ENCODE measurements at places on chromosomes 11 and 22.
A peak's percentile ranks its signal among the peaks of the same experiment; 100 is the strongest.

DNA sequence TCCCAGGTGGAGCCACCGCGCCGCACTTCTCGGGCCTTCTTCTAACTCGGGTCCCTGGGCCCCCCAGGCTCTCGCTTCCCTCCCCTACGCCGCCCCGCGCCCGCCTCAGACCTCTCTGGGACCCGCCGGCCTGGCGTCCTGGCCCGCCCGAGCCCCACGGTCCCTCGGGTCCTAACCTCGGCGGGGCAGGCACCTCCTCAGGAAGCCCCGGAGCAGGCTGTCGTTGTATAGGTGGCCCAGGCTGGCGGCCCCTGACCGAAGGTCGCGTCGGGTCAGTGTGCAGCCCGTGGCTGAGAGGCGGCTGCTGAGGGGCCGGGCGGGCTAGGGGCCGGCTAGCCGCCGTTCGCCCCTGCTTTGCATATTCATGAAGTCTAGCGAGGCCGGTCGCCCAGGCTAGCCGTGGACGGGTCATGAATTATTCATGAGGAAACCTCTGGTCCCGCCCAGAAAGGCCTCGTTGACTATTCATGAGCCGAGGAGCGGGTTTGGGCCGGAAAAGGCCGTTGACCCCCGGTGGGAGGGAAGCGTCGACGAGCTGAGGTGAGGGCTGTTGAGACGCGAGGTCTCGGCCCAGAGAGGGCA is at the start of gene HORMAD2:
Gene HORMAD2 (plus strand): TSS at position 513 of the 582 bp plus-strand sequence. CDS start 13,489 bp downstream, outside the sequence.
- DNase-seq, result no peak

DNA sequence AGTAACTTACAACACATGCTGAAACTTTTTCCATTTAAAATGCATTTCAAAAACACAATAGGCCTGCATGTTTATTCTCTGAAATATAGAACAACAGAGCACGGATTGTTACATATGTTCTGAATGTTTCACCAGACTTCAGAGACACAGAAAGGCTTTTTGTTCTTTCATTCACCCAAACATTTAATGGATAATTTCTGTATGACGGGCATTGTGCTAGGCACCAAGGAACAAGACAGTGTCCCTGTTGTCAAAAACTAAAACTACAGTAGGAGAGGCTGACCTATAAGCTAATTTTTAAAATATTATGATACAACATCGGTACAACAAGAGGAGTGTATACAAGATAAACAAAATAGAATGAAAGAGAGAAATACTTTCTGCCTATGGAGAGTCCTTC is 81.9 kb upstream of the TEAD1 start:
- DNase-seq, result no peak

GRCh38 chr11:9069256-9069655 is 22.1 kb downstream of the SCUBE2 start:
- no peak for DNase-seq

- no peak for DNase-seq
Measured at GRCh38 chr11:21110415-21110814, 441.0 kb downstream of the NELL1 start.

- DNase-seq, result no peak
Measured at GRCh38 chr11:75380716-75381420, 18.4 kb upstream of the RPS3 start.

GRCh38 chr11:119691020-119691666 is 37.9 kb downstream of the NECTIN1 start:
- no peak for DNase-seq

DNA sequence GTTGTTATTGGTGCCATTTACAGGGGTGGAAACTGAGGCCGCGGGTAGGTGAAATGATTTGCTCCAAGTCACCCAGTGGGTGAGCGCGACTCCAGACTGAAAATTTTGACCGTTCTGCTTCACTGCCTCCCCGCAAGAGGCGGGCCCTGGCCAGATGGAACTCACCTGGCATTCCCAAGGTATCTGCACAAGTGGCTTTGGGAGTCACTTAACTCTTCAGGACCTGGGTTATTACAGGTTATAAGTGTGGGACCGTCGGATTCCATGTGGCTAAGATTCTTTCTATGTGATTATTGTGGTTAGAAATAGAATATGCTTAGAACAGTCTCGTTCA is 598 bp downstream of the CABIN1 start:
- DNase-seq, result no peak

- peak; percentile 20 for DNase-seq
Measured at GRCh38 chr11:129814244-129815014, 1.2 kb upstream of the TMEM45B start.

GRCh38 chr11:116563712-116564047 is 209.1 kb downstream of the BUD13 start:
- DNase-seq, result no peak

DNA sequence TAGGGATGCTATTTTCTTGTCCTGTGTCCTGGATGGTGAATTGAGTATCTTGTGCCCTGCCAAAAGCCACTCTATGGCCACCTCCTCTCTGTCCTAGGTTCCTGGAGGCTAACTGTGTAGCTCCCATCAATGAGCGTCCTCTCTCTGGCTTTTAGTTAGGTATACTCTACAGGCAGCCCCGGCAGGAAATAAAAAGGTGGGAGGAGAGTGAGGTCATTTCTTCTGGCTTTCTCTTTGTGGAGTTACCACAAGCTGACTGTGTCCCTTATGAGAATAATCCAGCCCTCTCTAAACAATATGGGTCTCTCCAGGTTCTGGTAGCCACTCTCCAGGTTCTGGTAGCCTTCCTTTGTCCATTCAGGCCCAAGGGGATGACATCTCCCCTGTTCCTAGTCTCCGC is 11.7 kb upstream of the ASPHD2 start:
- no peak for DNase-seq

DNA sequence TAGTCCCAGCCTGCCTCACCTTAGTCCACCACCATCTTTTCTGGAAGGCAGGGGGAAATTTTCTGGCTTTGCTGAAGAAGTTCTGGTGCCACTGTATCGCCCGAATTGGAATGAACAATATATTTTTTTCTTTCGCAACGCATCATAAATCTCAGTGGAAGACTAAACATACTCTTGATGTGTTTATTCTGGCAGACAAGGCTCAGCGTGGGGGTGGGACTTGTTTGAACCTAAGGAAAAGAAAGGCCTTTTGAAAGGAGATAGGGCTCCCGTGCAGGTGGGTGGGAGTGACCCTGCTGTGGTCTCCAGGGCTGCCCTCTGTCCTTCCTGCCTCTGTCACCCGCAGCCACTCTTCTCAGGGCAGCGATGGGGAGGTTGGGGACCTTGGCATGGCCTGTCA is 42.5 kb downstream of the CD82 start:
- no peak for DNase-seq

DNA sequence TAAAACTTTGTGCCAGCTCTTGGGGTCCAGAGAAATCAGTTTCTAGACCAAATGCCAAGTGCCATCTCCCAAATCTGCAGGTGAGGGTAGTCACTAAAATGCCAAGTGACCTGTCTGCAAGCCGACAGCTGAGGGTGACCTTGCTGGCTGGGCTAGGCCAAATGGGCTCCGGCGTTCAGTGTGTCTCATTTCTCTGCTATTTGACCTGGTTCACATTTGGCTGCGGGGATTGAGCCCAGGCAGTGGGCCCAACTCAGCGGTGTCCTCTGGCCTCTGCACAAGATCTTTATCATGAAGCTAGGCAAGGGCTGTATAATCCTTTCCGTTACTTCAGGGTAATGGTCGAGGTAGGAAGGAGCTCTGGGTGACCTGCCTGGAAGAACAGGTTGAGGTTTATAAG is 87.5 kb downstream of the SNX19 start:
- no peak for DNase-seq

GRCh38 chr11:27216270-27217149 is 146.5 kb downstream of the CCDC34 start:
- no peak for DNase-seq

GRCh38 chr22:43239193-43239780 is 52.4 kb upstream of the TTLL12 start:
- DNase-seq, result no peak

DNA sequence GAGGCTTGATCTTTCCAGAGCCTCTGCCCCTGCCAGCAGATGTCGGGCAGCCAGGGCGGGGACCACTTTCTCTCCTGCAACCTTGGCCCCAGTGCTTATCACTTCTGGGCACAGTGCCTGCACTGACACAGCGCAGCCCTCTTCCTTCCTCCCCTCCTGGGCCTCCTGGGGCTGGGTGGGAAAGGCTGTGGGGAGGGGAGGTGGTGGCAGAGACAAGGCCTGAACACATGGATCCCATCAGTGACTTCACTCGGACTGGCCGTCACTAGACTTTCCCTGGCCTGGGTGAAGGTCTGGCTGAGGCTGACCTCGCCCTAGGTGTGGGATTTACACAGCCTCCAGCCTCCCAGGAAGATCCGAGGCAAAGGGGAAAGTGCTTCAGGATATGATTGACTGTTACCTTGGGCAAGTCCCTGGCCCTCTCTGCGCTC is 68.1 kb downstream of the LRRC32 start:
- DNase-seq, result no peak

GRCh38 chr22:31179345-31179744 is 19.4 kb downstream of the RNF185 start:
- no peak for DNase-seq

DNA sequence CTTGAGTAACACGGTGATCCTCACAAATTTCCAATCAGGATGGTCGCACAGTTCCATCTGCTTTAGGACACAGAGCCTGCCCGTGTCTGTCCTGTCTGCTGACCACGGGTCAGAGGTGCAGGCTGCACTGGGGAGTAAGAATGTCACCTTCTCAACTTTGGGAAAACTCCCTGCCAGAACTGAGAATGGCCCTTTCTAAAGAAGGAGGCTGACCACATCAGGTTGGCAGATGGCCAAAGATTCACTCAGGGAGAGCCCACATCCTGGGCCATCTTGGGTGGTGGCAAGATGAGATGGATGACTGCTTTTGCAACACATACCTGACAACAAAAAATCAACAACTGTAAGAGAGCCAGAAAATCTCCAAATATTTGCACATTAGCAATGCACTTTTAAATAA is 101.9 kb downstream of the IGLL1 start:
- no peak for DNase-seq

GRCh38 chr22:50581950-50582492 is 628 bp downstream of the CHKB start:
- DNase-seq, result peak; percentile 22

GRCh38 chr22:23085351-23085671 is 15.0 kb downstream of the GNAZ start:
- no peak for DNase-seq

- no peak for DNase-seq
Measured at GRCh38 chr22:19632668-19633148, 81.6 kb upstream of the SEPTIN5 start.

- DNase-seq, result no peak
Measured at GRCh38 chr11:3099178-3099577, 42.0 kb upstream of the CARS1 start.

DNA sequence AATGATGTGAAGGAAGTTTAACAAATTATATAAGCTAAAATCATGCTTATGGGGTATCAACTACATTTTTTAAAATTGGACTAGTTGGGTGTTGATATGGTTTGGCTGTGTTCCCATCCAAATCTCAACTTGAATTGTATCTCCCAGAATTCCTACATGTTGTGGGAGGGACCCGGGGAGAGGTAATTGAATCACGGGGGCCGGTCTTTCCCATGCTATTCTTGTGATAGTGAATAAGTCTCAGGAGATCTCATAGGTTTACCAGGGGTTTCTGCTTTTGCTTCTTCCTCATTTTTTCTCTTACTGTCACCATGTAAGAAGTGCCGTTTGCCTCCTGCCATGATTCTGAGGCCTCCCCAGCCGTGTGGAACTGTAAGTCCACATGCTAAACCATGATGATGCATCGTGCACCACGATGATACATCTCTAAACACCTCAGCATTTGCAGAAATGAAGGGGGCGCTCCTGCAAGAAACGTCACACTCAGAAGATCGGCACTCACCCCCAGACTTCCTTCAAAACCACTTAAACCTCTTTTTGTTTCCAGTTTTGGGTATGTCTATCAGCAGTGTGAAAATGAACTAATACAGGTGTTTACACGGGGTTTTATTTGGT is 340.0 kb downstream of the SHANK2 start:
- DNase-seq, result no peak

GRCh38 chr11:35267504-35267903 is 128.5 kb downstream of the CD44 start:
- DNase-seq, result no peak

- no peak for DNase-seq
Measured at GRCh38 chr11:100011697-100012096, 675.4 kb upstream of the ARHGAP42 start.

- DNase-seq, result no peak
Measured at GRCh38 chr11:99446400-99446799, 425.7 kb downstream of the CNTN5 start.

DNA sequence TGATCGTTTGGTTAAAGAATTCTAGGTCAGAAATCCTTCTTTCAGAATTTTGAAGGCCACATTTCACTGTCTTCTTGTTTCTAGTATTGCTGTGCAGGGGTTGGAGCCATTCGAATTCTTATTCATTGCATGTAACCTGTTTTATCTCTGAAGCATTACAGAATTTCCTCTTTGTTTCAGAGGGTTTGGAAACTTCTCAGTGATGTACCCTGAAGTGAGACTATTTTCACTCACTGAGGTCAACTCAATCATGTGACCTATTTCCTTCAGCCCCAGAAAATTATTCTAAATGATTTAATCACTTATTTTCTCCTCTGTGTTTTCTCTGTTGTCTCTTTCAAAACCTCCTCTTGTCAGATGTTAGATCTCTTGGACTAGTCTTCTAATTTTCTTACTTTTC is 147.8 kb downstream of the ENTHD1 start:
- DNase-seq, result no peak

DNA sequence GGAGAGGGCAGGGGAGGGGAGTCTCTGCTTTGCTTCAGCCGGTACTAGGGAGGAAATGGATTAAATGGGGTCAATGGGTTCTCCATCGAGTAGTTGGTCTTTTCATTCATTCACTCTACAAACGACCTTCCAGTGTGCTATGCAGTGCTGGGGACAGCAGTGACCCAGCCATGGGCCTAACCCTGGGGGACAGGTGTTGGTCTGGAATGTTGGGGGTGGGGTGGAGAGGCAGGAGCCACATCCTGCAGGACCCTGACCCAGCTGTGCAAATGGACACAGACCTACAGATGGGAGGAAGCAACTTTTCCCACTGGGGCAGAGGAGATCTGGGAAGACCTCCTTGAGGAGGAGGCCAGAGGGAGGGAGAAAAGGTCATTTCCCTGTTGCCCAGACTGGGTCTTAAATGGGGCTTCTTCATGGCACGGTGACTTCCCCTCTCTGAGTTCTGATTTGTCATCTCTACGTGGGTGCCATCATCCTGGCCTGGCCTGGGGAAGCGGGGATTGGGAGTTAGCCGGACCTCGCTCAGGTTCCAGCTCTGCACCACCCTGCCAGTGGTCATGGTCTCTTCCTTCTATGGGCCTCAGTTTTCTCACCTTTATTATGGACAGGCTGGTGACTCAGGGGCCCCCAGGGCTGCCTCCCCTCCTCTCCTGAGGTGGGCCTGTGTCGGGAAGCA is 2.0 kb downstream of the CYTH4 start:
- DNase-seq, result no peak

GRCh38 chr11:114683007-114683406 is 4.7 kb downstream of the NXPE2 start:
- DNase-seq, result no peak

GRCh38 chr11:26134053-26134452 is 197.9 kb upstream of the ANO3 start:
- DNase-seq, result no peak

- no peak for DNase-seq
Measured at GRCh38 chr11:35623621-35624168, 5.4 kb downstream of the FJX1 start.
